ENCODE measurements at places on chromosomes 3 and 15. TPM values are rescaled to one million over a fixed set of nuclear protein-coding genes. Genes with fewer than 3 reads are reported as not detected.

DNA sequence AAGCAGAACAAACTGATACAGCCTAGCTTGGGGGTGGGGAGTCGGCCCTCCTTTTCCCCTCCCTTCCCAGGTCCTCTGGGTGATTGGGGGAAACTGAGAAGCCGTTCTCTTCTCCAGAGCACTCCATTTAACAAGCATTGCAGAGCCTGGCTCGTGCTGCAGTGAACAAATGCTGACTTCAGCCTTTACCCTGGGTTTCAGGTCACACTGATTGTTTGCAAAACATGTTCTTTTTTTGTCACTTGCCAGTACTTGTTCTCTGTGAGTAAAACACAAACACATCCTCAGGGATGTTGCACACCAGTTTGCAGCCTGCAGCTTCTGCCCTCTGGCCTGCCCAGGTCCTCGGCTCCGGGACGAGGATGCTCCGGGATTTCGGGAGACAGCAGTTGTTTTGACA, 132.8 kb downstream of the PGPEP1L start:
- H3K4me1 ChIP-seq: no peaks in the 10 kb centered on the region
- no peaks in the 10 kb centered on the region for H3K36me3 ChIP-seq
- no peak overlapping the region for H3K27ac ChIP-seq
- no peaks in the 10 kb centered on the region for H3K27me3 ChIP-seq

GRCh38 chr3:112167758-112168157, 34.7 kb upstream of the GCSAM start:
- no peaks in the 10 kb centered on the region for H3K36me3 ChIP-seq
- H3K4me1 ChIP-seq: no peaks in the 10 kb centered on the region
- H3K27ac ChIP-seq: no peak overlapping the region
- DNase-seq: no peak
- H3K27me3 ChIP-seq: no peaks in the 10 kb centered on the region
- no peak overlapping the region for H3K4me3 ChIP-seq

GRCh38 chr3:128287216-128287615, 133.9 kb downstream of the EEFSEC start:
- no peak for DNase-seq
- H3K4me3 ChIP-seq: no peak overlapping the region
- no peaks in the 10 kb centered on the region for H3K4me1 ChIP-seq
- H3K27me3 ChIP-seq: no peaks in the 10 kb centered on the region
- H3K27ac ChIP-seq: no peak overlapping the region
- no peaks in the 10 kb centered on the region for H3K36me3 ChIP-seq

DNA sequence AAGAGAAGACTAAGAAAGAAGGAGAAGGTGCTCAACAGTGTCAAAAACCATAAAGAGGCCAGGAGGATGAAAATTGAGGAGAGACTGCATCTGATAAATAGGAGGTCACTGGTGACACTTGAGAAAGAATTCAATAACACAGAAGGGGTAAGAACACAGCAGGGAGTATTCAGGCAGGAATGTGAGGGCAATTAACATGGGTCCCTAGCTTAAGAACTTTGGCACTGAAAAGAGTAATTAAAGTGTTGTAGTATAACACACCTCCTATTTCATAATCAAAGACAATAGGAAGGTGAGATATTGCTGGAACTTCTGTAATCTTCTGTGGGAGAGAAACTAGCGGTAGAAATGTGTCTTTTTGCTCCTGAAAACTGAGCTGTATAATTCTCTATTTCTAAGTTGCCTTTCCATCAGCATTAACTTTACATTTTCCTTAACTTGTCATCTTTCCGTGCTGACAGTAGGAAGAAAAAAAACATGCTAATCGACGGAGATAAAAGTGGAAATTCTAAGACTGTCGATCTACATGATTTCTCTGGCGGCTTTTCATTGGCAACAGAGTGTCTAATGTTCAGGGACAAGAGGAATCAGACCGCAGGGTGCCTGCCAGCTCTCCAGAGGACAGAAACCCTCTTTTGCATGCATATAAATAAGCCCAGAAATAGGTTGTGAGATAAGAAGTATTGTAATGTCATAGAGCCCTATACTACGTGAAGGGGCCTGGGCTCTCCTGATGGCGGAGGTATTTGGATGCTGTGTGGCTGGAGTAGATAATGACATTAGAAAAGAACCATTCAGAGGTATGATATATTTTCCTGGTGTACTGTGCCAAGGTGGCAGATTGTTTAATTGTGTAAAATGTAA, 147.9 kb upstream of the GAP43 start:
- no peak overlapping the region for H3K27ac ChIP-seq
- H3K36me3 ChIP-seq: no peaks in the 10 kb centered on the region
- no peak for DNase-seq
- no peaks in the 10 kb centered on the region for H3K27me3 ChIP-seq
- no peaks in the 10 kb centered on the region for H3K4me1 ChIP-seq

Gene ROPN1
- not detected for polyA plus RNA-seq

Gene NDUFB4
- 210 TPM for polyA plus RNA-seq

- H3K27ac ChIP-seq: no peak overlapping the region
- H3K27me3 ChIP-seq: no peaks in the 10 kb centered on the region
- H3K4me3 ChIP-seq: no peak overlapping the region
These were observed 17.7 kb upstream of the PRR20G start for GRCh38 chr3:127305499-127306060.

Gene SUCLG2
- 8.1 TPM for polyA plus RNA-seq

Gene MCTP2
- 0.01 TPM for polyA plus RNA-seq

- H3K36me3 ChIP-seq: no peaks in the 10 kb centered on the region
- H3K4me1 ChIP-seq: no peaks in the 10 kb centered on the region
- no peak overlapping the region for H3K4me3 ChIP-seq
- no peaks in the 10 kb centered on the region for H3K27me3 ChIP-seq
- no peak for DNase-seq
These were observed 35.1 kb upstream of the RGMA start for GRCh38 chr15:93124126-93124525.

Gene ARPIN
- polyA plus RNA-seq: 9.0 TPM

GRCh38 chr3:125671461-125672243, 76.4 kb upstream of the OSBPL11 start:
- no peaks in the 10 kb centered on the region for H3K27me3 ChIP-seq
- no peak overlapping the region for H3K4me3 ChIP-seq
- no peaks in the 10 kb centered on the region for H3K36me3 ChIP-seq
- no peaks in the 10 kb centered on the region for H3K4me1 ChIP-seq

Gene SCAMP5
- 5.9 TPM for polyA plus RNA-seq

Gene TRPM1
- 0.54 TPM for polyA plus RNA-seq

- H3K27ac ChIP-seq: no peak overlapping the region
- DNase-seq: no peak
- no peaks in the 10 kb centered on the region for H3K36me3 ChIP-seq
- no peak overlapping the region for H3K4me3 ChIP-seq
- peaks cover 8% of the 10 kb centered on the region for H3K4me1 ChIP-seq
These were observed 17.9 kb downstream of the CP start for GRCh38 chr3:149203758-149204157.

Gene TMEM212
- 0.14 TPM for polyA plus RNA-seq

DNA sequence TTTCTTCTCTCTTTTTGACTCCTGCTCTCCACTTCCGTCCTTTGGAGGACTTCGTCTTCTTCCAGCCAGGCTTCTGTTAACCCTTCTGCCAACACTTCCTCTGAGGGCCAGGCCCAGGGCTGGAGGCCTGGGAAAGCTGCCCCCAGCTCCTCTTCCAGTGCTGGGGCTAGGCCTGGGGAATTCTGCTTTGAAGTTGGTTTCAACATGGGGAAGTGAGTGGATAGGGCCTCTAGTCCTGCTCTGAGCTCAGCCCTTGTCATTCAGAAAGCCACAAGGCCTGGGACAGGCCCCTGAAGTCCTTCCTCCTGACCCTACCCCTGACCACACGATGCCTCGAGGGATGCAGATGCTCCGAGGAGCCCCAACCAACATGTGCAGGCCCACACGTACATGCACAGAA, 53.9 kb upstream of the HERC1 start:
- H3K4me3 ChIP-seq: no peak overlapping the region
- no peaks in the 10 kb centered on the region for H3K27me3 ChIP-seq
- H3K27ac ChIP-seq: no peak overlapping the region

DNA sequence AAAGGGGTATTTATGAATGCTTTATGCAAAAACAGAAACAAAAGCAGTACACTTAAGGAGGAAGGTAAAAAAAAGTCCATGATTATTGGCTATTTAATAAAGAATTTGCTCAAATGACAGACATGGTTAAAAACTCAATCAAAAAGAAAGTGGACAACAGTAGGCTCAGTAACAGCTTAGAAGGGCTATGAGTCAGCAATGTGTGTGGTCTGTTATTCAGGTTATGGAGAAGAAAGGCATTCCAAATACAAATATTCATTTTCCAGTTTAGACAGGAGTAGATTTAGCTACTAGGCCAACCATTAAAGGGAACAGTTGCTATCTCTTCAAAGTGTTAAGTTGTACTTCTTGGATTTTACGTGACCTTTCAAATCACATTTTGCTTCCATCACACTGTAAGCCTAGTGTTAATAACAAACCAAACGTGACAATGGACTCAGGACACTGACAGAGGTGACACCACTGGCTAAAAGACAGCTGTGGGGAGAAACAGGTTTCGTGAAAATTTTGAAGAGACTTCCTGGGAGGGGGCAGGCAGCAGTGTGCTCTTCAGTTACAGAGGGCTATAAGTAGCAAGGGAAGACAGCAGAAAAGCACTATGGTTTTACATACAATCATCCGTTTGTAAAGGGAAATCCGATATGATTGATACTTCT, 41.7 kb upstream of the MYO5C start:
- H3K4me1 ChIP-seq: peaks cover 3% of the 10 kb centered on the region
- H3K36me3 ChIP-seq: peaks cover 9% of the 10 kb centered on the region

- peak; percentile 37 for DNase-seq
- peak overlapping the region; percentile 8 for H3K27ac ChIP-seq
- peak overlapping the region; percentile 79 for H3K4me3 ChIP-seq
- no peaks in the 10 kb centered on the region for H3K36me3 ChIP-seq
- no peaks in the 10 kb centered on the region for H3K27me3 ChIP-seq
- H3K4me1 ChIP-seq: peaks cover 57% of the 10 kb centered on the region
These were observed 753 bp downstream of the INAFM2 start for GRCh38 chr15:40323953-40324937.

- no peak overlapping the region for H3K4me3 ChIP-seq
- H3K36me3 ChIP-seq: no peaks in the 10 kb centered on the region
- no peaks in the 10 kb centered on the region for H3K27me3 ChIP-seq
- DNase-seq: no peak
- no peaks in the 10 kb centered on the region for H3K4me1 ChIP-seq
These were observed 136.9 kb downstream of the FRMD5 start for GRCh38 chr15:44058126-44058525.

GRCh38 chr3:169054471-169054870, 609.0 kb downstream of the MECOM start:
- H3K4me3 ChIP-seq: no peak overlapping the region
- no peaks in the 10 kb centered on the region for H3K4me1 ChIP-seq
- H3K27me3 ChIP-seq: no peaks in the 10 kb centered on the region
- no peaks in the 10 kb centered on the region for H3K36me3 ChIP-seq

DNA sequence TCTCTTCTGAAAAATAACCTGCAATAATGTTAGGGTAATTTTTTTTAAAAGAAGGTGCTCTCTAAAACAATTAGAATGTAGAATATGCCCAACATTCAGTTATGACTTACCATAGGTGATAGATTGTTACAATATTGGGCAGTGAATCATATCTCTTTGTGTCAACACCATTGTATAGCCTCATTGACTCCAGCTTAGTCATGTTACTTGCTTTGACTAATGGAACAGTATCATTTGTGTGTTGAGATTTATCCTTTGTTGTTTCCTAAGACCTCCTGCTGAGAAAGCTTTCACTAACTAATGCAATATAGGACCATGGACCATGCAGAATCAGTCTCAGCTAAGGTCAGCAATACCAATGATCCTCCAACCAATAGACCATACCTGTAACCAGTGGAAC, 1106.4 kb downstream of the SI start:
- no peaks in the 10 kb centered on the region for H3K4me1 ChIP-seq
- H3K4me3 ChIP-seq: no peak overlapping the region
- no peaks in the 10 kb centered on the region for H3K27me3 ChIP-seq
- DNase-seq: no peak

Gene CCR9
- not detected for polyA plus RNA-seq

Gene SLC22A13
- polyA plus RNA-seq: 0.11 TPM

Data from endothelial cell of umbilical vein (primary cell).